Tibial nerve (tissue), 4 donors: ENCODE measurements at places on chromosomes 4 and X. TPM values are rescaled to one million over a fixed set of nuclear protein-coding genes. Genes with fewer than 3 reads are reported as not detected.
A peak's percentile ranks its signal among the peaks of the same experiment; 100 is the strongest.

The FGFR3 gene
- total RNA-seq: 5.7 TPM

- H3K4me1 ChIP-seq: no peaks in the 10 kb centered on the region
- no peaks in the 10 kb centered on the region for H3K36me3 ChIP-seq
- DNase-seq: no peak
- no peak overlapping the region for H3K27ac ChIP-seq
Observed at GRCh38 chr4:112752510-112752909, 115.6 kb downstream of the LARP7 start.

GRCh38 chr4:174505892-174506291 is 16.4 kb downstream of the HPGD start:
- H3K4me1 ChIP-seq: no peaks in the 10 kb centered on the region
- H3K27me3 ChIP-seq: no peaks in the 10 kb centered on the region
- no peak for DNase-seq

GRCh38 chr4:37690976-37691375 is 4.8 kb upstream of the RELL1 start:
- H3K4me3 ChIP-seq: no peak overlapping the region
- H3K4me1 ChIP-seq: no peaks in the 10 kb centered on the region
- DNase-seq: no peak
- H3K27ac ChIP-seq: no peak overlapping the region

- no peaks in the 10 kb centered on the region for H3K4me1 ChIP-seq
- H3K27me3 ChIP-seq: no peaks in the 10 kb centered on the region
- no peak overlapping the region for H3K27ac ChIP-seq
- no peak for DNase-seq
- no peak overlapping the region for H3K4me3 ChIP-seq
Observed at GRCh38 chrX:10244915-10245622, 88.3 kb downstream of the CLCN4 start.

The STAP1 gene
- total RNA-seq: not detected

GRCh38 chr4:77920371-77920770 is 57.7 kb downstream of the MRPL1 start:
- no peak overlapping the region for H3K4me3 ChIP-seq
- H3K4me1 ChIP-seq: no peaks in the 10 kb centered on the region
- H3K36me3 ChIP-seq: no peaks in the 10 kb centered on the region
- no peak for DNase-seq
- peak overlapping the region; percentile 42 for H3K27ac ChIP-seq

DNA sequence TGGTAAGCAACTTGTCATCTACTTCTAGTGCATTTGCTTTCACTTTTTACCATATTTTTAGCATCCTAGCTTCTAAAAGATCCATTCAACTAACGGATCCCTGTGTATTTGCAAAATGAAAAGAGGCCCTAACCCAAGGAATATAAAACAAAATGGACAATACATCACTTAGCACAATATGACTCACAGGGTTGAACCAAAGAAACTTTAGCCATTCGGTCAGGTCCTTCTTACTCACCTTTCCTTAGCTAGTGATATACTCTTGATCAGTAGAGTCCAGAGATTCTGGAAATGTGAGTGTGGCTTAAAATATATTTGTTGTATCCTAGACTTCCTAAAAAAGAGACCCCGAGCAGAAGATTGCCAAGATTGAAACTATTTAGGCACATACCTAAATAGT is 19.5 kb downstream of the TMPRSS11E start:
- DNase-seq: no peak
- H3K4me1 ChIP-seq: no peaks in the 10 kb centered on the region
- no peak overlapping the region for H3K27ac ChIP-seq
- no peaks in the 10 kb centered on the region for H3K36me3 ChIP-seq
- no peak overlapping the region for H3K4me3 ChIP-seq

The TMEM129 gene
- 60.1 TPM for total RNA-seq

DNA sequence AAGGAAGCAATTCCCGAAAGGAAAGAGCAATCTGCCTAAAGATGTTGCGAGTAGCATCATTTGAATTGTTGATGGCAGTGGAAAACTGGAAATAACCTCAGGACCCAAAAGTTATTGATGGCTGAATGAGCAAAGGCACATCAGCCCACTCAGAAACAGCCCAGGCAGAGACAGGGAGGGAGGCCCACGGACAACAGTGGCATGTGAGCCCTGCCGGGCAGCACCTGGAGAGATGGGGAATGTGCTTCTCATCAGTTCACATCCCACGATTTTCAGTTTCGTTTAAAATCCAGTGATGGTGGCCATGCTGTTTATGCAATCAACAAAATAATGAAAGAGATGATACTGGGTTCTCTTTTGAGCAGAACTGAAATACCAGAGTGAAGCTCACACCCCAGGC is 80.0 kb downstream of the JAKMIP1 start:
- no peak for DNase-seq
- H3K36me3 ChIP-seq: no peaks in the 10 kb centered on the region
- no peak overlapping the region for H3K4me3 ChIP-seq
- H3K27me3 ChIP-seq: no peaks in the 10 kb centered on the region

DNA sequence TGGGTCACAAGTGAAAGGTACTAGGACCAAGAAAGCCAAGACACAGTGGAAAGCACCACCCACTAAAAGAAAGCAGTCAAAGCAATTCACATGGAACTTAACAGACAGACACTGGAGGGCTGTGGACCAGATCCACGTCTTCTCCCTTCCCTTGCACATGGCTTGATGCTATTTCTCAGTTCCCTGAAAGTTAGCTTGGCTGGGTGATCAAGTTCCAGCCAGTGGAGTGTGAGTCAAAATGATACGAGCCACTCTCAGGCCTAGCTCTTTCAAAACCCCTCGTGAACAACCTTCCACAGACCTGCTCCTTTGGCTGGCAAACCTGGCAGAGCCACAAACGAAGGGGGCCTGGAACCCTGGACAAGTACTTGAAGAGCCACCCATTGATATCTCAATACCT is 52.0 kb downstream of the RELL1 start:
- no peaks in the 10 kb centered on the region for H3K4me1 ChIP-seq
- no peaks in the 10 kb centered on the region for H3K27me3 ChIP-seq
- no peak for DNase-seq
- H3K4me3 ChIP-seq: no peak overlapping the region
- H3K36me3 ChIP-seq: peaks cover 64% of the 10 kb centered on the region

- no peaks in the 10 kb centered on the region for H3K36me3 ChIP-seq
- H3K4me1 ChIP-seq: no peaks in the 10 kb centered on the region
- no peaks in the 10 kb centered on the region for H3K27me3 ChIP-seq
- no peak for DNase-seq
- H3K4me3 ChIP-seq: no peak overlapping the region
Observed at GRCh38 chr4:149112109-149112508, 669.9 kb upstream of the NR3C2 start.

GRCh38 chrX:54640736-54641135 is 110.7 kb downstream of the GNL3L start:
- H3K27ac ChIP-seq: peak overlapping the region; percentile 95

The UGT2B15 gene
- not detected for total RNA-seq

DNA sequence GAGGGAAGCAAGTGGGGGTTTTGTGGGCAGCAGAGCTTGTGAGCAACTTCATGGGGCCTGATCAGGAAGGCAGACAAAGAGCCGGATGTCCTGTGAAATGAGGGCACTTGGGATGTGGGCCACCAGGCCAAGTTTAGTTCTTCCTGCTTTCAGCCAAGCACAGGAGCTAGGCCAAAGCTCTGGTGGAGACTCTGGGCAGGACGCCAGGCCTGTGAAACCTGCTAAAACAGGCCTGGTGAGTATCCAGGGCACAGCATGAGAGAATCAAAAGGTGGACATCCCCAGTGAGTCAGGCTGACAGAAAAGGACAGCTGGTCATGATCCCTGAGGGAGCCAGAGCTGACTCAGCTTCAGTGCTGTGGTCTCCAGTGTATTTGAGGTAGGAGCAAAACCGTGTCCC is 95.7 kb downstream of the NPNT start:
- H3K27me3 ChIP-seq: no peaks in the 10 kb centered on the region
- no peak overlapping the region for H3K4me3 ChIP-seq
- H3K27ac ChIP-seq: no peak overlapping the region
- H3K36me3 ChIP-seq: no peaks in the 10 kb centered on the region

DNA sequence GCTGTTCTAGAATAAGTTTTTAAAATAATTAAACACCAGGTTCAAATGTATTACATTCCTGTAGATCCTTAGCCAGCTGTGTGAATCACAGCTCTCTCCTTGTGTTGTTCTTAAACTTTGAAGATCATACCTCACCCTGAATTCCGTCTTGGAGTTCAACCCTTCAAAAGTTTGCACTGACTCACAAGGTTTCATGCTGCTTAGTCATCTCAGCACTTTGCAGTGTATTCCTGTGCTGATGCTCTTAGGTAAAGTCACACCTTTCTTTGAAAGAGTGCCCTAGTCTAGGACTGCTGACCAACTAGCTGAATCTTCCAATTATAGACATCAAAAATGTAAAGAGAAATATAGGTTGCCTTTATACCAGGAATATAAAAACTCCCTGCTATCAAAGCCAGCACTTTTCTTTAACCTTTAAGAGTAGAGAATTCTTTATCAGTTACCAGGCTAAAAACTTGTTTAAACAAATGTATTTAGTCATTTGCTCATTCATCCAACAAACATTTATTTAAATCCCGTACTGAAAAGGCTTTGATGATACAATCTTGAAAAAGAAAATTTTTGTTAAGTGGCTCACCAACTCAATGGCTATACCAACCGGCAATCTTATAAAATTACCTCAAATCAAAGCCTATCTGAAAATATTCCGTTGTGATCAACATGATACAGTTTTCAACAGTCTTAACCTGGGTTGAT is 169.7 kb downstream of the RAP1GDS1 start:
- no peak overlapping the region for H3K4me3 ChIP-seq
- H3K36me3 ChIP-seq: no peaks in the 10 kb centered on the region
- H3K27ac ChIP-seq: no peak overlapping the region
- DNase-seq: no peak

- peak overlapping the region; percentile 95 for H3K27ac ChIP-seq
- no peaks in the 10 kb centered on the region for H3K36me3 ChIP-seq
- H3K27me3 ChIP-seq: no peaks in the 10 kb centered on the region
- no peak for DNase-seq
- no peaks in the 10 kb centered on the region for H3K4me1 ChIP-seq
Observed at GRCh38 chr4:70706516-70706915, 15.2 kb upstream of the RUFY3 start.

DNA sequence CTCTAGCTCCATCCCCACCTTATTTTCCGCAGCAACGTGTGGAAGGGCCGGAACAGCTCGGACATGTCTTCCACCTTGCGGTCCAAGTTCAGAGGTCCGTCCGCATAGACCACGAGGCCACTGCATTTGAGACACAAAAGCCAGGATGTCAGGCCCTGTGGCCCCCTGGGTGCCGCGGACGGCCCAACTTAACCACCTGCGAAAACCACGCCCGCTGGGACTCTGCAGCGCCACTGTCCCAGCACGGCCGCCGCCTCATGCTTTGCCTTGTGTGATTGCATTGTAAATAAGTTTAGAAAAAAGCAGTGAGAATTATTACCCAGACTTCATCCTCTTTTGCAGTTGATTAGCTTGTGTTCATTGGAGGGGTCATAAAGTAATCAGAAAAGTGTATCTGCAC is 58.2 kb upstream of the MXD4 start:
- no peak for DNase-seq
- no peak overlapping the region for H3K27ac ChIP-seq
- H3K36me3 ChIP-seq: peaks cover 16% of the 10 kb centered on the region
- no peak overlapping the region for H3K4me3 ChIP-seq
- no peaks in the 10 kb centered on the region for H3K4me1 ChIP-seq
- H3K27me3 ChIP-seq: no peaks in the 10 kb centered on the region

The CD38 gene
- 3.0 TPM for total RNA-seq

The HCFC1 gene
- total RNA-seq: 42.6 TPM

GRCh38 chr4:152073351-152074087 is 312.7 kb upstream of the GATB start:
- no peaks in the 10 kb centered on the region for H3K36me3 ChIP-seq
- DNase-seq: no peak
- H3K4me3 ChIP-seq: no peak overlapping the region
- no peaks in the 10 kb centered on the region for H3K4me1 ChIP-seq
- no peak overlapping the region for H3K27ac ChIP-seq
- no peaks in the 10 kb centered on the region for H3K27me3 ChIP-seq

DNA sequence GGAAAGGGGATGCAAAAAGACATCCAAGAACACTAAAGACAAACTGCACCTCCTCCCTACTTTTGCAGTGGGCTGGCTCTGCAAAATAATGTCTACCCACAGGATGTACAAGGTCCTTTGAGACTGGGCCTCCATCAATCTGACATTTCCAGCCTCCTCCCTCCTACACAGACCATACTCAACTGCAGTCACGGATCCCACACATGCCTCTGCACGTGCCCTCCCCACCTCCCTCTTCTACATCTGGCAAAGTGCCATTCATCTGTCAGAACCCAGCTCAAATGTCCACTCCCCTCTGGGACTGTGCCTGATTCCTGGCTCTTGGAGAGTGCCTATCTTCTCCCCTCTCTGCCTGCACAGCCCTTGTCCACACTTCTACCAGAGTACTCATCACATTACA is 50.3 kb downstream of the CHRDL1 start:
- H3K36me3 ChIP-seq: no peaks in the 10 kb centered on the region
- H3K4me3 ChIP-seq: no peak overlapping the region
- no peak for DNase-seq
- H3K4me1 ChIP-seq: no peaks in the 10 kb centered on the region

- H3K4me3 ChIP-seq: no peak overlapping the region
- peak overlapping the region; percentile 43 for H3K27ac ChIP-seq
- no peaks in the 10 kb centered on the region for H3K36me3 ChIP-seq
- DNase-seq: no peak
Observed at GRCh38 chr4:102819588-102820365, 7.6 kb downstream of the UBE2D3 start.

DNA sequence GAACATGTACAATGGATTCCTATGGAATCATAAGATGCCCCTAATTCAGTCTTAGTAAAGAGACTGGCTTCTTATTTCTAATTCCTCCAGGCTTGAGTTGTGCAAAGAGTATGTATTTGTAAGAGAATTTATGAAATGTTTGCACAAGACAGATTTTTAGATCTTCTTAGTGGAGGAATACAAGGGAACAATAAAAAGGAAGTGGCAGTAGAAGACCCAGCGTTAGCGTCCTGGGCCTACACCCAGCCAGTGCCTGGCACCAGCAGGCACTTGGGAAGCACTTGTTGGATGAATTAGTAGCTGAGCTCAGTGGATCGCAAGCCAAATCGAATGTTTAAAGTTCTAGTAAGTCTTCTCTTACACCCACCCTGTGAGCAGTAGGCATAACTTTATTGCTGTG is 157.4 kb downstream of the PTTG2 start:
- no peak overlapping the region for H3K27ac ChIP-seq
- H3K36me3 ChIP-seq: no peaks in the 10 kb centered on the region
- no peak for DNase-seq
- H3K4me3 ChIP-seq: no peak overlapping the region

DNA sequence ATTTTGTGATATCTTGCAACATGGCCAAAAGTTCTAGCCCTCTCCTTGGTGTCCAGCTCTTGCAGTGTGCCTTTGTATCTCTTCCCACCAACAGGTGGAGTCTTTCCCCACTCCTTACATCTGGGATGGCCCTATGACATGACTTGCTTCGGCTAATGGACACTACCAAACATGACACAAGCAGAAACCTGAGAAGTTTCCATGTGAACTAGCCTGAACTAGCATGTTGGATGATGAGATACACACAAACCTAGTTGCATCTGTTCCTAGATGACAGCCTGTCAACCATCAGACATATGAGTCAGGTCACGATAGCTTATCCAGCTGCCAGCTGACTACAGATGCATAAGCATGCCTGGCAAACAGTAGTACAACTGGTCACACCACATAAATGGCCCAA is 207.5 kb upstream of the FTHL17 start:
- no peak overlapping the region for H3K27ac ChIP-seq
- no peak overlapping the region for H3K4me3 ChIP-seq
- H3K36me3 ChIP-seq: no peaks in the 10 kb centered on the region

The CENPI gene
- 2.1 TPM for total RNA-seq
